GM10248 (cell line): ENCODE measurements at places on chromosomes 2 and 18.

GRCh38 chr2:45707006-45707405, 55.5 kb downstream of the PRKCE start:
- no peak for DNase-seq

DNA sequence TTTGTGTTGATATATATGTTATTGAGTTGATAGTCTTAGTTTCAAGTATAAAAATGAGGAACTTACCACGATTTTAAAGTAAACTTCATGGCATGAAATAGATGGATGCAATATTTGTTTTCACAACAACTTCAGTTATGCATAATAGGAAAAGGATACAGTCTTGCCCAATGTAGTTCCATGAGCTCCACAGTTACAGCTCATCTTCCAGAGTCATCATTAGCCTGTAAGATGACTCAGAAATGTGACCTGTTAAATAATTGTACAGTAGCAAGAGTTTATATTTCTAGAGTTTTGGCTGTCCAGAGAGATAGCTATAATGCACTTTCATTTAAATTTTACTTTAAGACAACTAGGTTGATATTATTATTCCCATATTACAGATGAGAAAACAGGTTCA, 80.9 kb upstream of the ARHGAP28 start:
- no peak for DNase-seq

DNA sequence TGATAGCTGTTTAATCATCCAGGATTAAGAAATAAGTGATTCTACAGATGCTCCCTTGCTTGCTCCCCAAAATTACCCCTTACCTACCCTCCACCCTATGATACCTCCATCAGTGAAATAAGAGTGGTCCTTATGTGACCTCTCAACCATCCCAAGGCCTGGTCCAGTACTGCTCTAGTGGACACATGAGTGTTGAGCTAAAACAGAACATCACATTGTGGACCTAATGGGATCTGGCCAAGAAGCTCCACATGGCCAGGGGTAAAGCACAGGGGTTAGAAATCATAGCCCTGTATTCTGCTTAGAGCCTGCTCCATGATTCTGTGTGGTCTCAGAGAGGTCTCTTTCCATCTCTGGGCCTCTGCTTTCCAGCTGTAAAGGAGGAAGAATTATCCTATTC, 355.6 kb downstream of the TNS1 start:
- no peak for DNase-seq

DNA sequence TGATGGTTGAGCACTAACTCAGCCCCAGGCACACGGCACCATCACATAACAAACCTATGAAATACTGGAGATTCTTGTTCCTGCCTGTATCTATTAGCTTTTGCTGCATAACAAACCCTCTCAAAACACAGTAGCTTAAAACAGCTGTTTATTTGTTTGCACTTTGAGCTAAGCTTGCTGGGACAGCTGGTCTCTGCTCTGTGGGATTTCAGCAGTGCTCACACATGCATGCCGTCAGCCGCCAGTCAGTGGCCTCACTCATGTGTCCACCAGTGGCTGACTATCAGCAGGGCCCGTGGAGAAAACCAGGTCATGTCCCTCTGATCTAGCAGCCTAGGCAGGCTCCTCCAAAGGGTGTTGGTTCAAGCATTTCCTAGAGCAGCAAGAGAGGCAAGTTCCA, 52.8 kb upstream of the RAB12 start:
- DNase-seq = no peak

- no peak for DNase-seq
These were observed 7.4 kb upstream of the DUSP19 start for GRCh38 chr2:183070942-183071844.

GRCh38 chr2:105977807-105978206, 216.3 kb downstream of the UXS1 start:
- DNase-seq = no peak
